ENCODE measurements at places on chromosomes 12 and 14. TPM values are rescaled to one million over a fixed set of nuclear protein-coding genes. Genes with fewer than 3 reads are reported as not detected.
A peak's percentile ranks its signal among the peaks of the same experiment; 100 is the strongest.

DNA sequence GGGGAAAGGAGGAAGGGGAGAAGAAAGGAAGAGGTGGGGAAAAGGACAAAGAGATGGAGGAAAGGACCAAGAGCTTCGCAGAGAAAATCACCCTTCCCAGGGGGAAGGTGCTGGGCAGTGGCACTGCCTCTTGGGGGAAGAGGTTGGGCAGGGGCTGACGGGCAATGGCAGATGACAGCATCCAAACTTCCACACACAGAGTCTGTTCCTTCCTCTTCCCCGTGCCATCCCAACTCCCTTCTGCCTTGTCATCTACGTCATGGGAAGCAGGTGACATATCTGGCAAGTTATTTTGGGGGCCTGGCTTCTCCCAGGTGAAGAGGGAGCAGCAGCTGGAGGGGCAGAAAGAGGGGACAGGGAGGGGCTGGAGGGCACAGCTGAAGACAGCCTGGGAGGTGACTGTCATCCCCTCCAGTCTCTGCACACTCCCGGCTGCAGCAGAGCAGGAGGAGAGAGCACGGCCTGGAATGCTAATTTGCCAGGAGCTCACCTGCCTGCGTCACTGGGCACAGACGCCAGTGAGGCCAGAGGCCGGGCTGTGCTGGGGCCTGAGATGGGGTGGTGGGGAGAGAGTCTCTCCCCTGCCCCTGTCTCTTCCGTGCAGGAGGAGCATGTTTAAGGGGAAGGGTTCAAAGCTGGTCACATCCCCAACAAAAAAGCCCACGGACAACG, 43.9 kb upstream of the IQSEC3 start:
- no peak overlapping the region for H3K27ac ChIP-seq
- no peak overlapping the region for H3K4me3 ChIP-seq
- no peaks in the 10 kb centered on the region for H3K27me3 ChIP-seq
- no peak for DNase-seq
- no peaks in the 10 kb centered on the region for H3K4me1 ChIP-seq
- H3K36me3 ChIP-seq: no peaks in the 10 kb centered on the region

DNA sequence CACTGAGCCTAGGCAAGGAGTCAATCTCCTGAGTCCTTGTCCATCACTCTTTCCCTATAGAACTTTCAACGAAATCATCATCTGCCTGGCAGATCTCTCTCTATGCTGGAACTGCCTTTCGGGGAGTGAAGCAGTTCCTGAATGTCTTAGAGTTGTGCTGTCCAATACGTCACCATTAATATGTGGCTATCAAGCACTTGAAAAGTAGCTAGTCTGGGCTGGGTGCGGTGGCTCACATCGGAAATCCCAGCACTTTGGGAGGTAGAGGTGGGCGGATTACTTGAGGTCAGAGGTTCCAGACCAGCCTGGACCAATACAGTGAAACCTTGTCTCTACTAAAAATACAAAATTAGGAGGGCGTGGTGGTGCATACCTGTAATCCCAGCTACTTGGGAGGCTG, 35.1 kb downstream of the NRDE2 start:
- no peak overlapping the region for H3K4me3 ChIP-seq
- peaks cover 48% of the 10 kb centered on the region for H3K36me3 ChIP-seq
- H3K27ac ChIP-seq: no peak overlapping the region
- DNase-seq: no peak
- no peaks in the 10 kb centered on the region for H3K27me3 ChIP-seq

DNA sequence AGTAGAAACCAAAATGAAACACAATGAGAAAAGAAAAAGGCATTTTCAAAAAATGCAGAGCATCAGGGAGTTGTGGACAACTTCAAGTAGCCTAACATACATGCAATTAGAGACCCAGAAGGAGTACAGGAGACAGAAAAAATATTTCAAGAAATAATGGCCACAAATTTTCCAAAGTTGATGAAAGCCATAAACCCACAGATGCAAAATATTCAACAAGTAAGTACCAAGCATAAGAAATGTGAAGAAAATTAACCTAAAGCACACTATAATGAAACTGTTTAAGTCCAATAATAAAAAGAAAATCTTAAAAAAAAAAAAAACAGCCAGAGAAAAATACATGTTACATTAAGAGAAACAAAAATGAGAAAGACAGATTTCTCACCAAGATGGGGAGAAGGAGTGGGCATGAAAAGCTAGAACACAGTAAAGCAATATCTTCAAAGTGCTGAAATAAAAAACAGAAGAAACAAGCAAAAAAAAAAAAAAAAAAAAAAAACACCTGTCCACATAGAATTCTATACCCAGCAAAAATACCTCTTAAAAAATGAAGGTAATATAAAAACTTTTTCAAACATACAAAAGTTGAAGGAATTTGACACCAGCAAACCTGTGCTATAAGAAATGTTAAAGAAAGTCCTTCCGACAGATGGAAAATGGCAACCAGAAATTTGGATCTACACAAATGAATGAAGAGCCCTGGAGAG, 77.1 kb downstream of the PRKAB1 start:
- no peak overlapping the region for H3K27ac ChIP-seq
- no peak overlapping the region for H3K4me3 ChIP-seq

DNA sequence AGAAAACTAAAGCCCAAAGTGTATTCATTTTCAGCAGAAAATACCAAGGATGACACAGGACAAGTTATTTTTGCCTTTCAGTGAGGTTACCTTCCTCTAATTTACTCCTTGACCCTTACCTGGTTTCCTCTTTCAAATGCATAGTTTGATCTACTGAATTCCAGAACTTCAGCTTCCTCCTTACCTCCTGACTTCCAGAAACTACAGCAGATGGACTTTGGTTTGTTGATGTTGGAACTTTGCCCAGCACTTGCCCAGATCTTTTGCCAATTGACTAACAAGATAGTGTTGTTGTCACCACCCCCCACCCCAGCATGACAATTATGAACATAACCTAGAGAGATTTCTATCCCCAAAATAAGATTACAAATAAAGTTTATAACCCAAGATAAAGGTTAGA, 63.2 kb downstream of the NAV3 start:
- DNase-seq: no peak
- H3K4me3 ChIP-seq: no peak overlapping the region
- no peaks in the 10 kb centered on the region for H3K36me3 ChIP-seq
- H3K4me1 ChIP-seq: no peaks in the 10 kb centered on the region
- H3K27me3 ChIP-seq: no peaks in the 10 kb centered on the region

GRCh38 chr12:90062799-90063198, 354.2 kb upstream of the ATP2B1 start:
- no peak overlapping the region for H3K4me3 ChIP-seq
- H3K27me3 ChIP-seq: no peaks in the 10 kb centered on the region
- no peaks in the 10 kb centered on the region for H3K36me3 ChIP-seq
- no peaks in the 10 kb centered on the region for H3K4me1 ChIP-seq
- no peak overlapping the region for H3K27ac ChIP-seq

DNA sequence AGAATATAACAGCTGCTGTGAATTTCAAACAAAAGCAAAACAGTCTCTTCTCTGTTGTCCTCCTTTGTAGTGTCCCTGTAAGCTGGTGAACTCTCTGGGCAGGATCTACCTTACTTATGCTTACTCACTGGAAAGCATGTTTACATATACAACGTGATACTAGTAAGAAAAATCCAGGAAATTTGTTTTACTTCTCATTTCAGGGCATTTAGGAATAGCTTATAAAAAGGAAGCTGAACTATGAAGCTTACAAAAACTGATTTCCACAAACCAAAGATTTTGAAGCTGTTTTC, 311.0 kb downstream of the NOVA1 start:
- no peak for DNase-seq
- H3K4me1 ChIP-seq: no peaks in the 10 kb centered on the region
- no peak overlapping the region for H3K27ac ChIP-seq
- H3K36me3 ChIP-seq: no peaks in the 10 kb centered on the region
- no peaks in the 10 kb centered on the region for H3K27me3 ChIP-seq
- H3K4me3 ChIP-seq: no peak overlapping the region

GRCh38 chr12:131330106-131330815, 376.6 kb downstream of the ADGRD1 start:
- H3K27ac ChIP-seq: no peak overlapping the region
- H3K27me3 ChIP-seq: no peaks in the 10 kb centered on the region
- H3K4me1 ChIP-seq: no peaks in the 10 kb centered on the region
- H3K36me3 ChIP-seq: no peaks in the 10 kb centered on the region
- H3K4me3 ChIP-seq: no peak overlapping the region
- no peak for DNase-seq

DNA sequence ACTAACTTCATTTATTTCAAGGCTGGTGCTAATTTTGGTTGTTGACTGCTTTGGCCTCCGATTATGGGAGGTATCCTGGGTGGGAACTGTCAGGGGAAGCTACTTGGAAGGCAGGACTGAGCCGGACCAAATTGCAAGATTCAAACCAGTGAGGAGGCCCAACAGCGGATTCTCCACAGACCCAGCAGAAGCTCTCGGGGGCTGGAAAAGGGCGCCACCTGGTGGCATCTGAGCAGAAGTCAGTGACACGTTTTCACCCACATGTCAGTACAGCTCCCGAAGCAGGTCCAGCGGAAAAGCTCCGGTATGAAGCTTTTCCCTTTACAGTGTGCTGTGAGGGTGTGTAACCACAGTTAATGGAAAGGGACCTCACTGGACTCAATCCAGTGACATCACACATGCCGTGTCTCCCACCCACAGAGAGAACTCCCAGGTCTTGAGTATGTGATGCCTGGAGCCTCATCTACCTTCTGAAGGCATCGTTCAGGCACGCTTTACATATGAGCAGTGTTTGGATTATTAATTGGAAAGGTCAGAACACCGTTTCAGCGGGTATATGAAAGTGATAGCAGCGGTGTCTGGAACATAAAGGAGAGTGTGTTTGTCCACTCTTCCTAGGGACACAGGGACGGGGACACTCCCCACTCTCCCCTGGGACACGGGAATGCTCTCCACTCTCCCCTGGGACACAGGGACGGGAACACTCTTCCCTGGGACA, 3.6 kb upstream of the P2RX2 start:
- no peak overlapping the region for H3K4me3 ChIP-seq
- H3K36me3 ChIP-seq: no peaks in the 10 kb centered on the region
- no peak overlapping the region for H3K27ac ChIP-seq
- peak; percentile 84 for DNase-seq
- H3K4me1 ChIP-seq: no peaks in the 10 kb centered on the region

- H3K27me3 ChIP-seq: peaks cover 6% of the 10 kb centered on the region
- no peak overlapping the region for H3K4me3 ChIP-seq
- H3K36me3 ChIP-seq: no peaks in the 10 kb centered on the region
- no peak for DNase-seq
- H3K27ac ChIP-seq: no peak overlapping the region
Observed at GRCh38 chr12:132465269-132466190, 24.4 kb upstream of the FBRSL1 start.

DNA sequence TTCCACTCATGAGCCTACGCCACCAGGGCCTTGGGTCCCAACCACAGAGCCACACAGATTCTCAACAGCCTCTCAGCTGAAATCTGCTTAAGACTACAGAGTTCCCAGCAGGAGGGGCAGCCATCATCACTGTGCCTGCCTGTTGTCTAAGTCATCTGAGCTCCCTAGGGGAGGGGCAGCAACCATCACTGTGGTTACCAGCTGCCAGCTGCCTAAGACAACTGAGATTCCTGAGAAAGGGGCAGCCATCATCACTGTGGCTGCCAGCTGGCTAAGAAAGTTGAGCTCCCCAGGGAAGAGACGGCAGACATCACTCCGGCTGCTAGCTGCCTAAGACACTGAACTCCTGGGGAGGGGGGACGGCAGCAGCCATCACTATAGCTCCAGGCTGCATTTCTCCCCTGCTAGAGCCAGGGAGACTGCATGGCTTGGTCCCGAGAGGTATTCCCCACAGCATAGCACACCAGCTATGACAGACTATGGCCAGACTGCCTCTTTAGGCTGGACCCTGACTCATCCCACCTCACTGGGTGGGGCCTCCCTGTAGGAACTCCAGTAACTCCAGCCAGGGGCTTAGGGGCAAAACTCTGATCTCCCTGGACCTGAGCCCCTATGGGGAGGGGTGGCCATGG, 37.2 kb upstream of the C14orf132 start:
- H3K4me3 ChIP-seq: no peak overlapping the region
- no peak for DNase-seq
- no peaks in the 10 kb centered on the region for H3K4me1 ChIP-seq
- H3K27me3 ChIP-seq: no peaks in the 10 kb centered on the region
- H3K36me3 ChIP-seq: no peaks in the 10 kb centered on the region

DNA sequence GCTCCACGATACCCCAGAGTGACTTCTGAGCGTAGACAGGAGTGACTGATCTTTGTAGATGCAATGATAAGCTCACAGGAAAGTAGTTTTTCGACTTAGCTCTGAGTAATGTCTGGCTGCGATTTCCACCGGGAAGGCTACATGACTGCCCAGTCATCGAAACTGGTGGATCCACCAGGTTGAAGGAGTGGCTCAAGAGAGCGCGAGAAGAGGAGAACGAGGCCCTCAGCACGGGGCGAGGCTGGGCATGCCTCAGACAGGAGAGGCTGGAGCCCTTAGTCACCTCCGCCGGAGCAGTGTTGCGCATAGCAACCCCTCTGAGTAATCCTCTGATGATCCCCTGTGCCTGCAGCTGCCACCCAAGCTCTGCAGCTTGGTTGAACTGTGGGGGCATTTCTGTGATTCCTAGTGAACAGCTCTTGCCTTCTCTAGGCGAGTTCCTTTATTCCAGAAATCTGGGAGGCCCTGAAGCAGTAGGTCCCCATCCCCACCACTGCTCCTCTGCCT, 25.6 kb downstream of the ELK3 start:
- DNase-seq: no peak
- peaks cover 6% of the 10 kb centered on the region for H3K4me1 ChIP-seq
- H3K4me3 ChIP-seq: no peak overlapping the region
- H3K27ac ChIP-seq: no peak overlapping the region
- no peaks in the 10 kb centered on the region for H3K27me3 ChIP-seq

DNA sequence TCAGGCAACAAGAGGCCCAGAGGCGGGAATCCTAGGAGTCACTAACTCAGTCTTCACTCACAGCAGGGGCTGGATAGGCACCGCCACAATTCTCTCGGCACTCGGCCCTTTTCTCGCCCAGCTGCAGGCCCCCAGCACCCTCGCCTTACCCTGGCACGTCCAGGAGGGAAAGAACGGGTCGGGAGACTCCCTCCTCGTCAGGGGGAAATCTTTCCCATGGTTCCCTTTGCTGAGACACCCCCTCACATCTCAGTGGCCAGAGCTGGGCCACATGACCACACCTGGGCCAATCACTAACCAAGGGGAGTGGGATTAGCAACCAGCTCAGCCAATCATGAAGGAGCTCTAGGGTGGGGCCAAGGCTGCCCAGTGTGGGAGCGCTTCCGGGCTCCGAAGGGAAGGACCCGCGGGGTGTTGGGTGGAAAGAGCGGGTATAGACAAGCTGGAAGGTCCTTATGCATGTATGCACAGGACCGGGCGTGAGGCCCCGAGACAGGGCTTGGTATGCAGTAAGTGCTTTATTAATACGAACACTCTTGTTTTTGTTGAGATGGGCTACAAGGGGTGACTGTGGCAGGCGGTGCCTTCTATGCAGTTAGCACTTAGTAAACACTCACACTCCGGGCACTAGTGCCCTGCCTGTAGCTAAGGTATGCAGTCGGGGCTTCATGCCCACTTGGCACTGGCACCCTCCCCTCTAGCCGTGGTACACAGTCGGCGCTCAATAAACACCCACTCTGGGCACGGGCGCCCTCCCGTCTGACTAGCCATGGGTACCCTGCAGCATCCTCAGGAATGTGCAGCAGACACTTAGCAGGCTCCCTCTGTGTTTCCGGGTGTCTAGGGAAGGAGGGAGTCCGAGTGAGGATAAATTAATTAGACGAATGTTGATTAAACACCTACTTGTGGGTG, 40.3 kb downstream of the ADGRD1 start:
- no peaks in the 10 kb centered on the region for H3K36me3 ChIP-seq
- no peaks in the 10 kb centered on the region for H3K27me3 ChIP-seq
- no peak for DNase-seq
- H3K4me3 ChIP-seq: no peak overlapping the region
- H3K4me1 ChIP-seq: no peaks in the 10 kb centered on the region
- H3K27ac ChIP-seq: no peak overlapping the region

The ZNF219 gene
- total RNA-seq: 6.5 TPM

The TRPV4 gene
- not detected for total RNA-seq

The RNASE2 gene
- total RNA-seq: not detected
